ENCODE measurements at places on chromosomes 3 and 15.

DNA sequence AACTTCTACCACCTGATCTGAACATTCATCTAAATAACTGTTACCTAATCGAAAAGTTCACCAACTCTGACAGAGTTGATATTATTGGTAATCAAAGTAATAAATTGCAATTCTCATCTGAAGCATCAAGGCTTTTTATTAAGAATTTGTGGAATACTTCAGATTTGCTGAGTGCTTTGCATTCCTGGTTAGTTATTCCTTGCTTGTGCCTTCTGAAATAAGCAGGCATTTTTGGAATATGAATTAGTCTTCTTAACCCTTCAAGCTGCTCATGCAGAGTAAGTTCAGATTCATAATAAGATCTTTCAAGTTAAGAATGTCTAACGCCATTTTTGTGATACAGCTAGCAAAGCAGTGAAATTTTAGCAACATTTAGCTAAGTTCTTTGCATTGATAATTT lies 188.5 kb downstream of the ALCAM start:
- no peak for DNase-seq

- no peak for DNase-seq
Observed at GRCh38 chr15:80739919-80740318, 39.3 kb upstream of the CEMIP start.

DNA sequence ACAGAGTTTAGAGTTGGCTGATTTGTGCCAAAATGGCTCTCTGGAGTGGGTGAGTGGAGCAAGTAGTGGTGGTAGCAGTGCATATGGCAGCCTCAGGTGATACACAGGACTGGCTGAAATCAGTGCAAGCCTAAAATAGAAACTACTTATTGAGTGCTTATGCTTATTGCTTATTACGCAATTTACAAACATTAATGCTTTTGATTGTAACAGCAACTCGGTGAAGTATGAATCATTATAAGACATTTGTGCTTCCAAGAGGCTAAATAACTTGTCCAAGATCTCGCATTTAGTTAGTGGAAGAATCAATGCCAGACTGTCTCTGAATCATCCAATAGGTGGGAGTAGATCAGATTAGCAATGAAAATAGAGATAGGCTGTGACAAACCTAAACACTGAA lies 353.8 kb downstream of the NAALADL2 start:
- DNase-seq = no peak

- DNase-seq = no peak
Observed at GRCh38 chr3:9206287-9206686, 43.2 kb downstream of the SRGAP3 start.

DNA sequence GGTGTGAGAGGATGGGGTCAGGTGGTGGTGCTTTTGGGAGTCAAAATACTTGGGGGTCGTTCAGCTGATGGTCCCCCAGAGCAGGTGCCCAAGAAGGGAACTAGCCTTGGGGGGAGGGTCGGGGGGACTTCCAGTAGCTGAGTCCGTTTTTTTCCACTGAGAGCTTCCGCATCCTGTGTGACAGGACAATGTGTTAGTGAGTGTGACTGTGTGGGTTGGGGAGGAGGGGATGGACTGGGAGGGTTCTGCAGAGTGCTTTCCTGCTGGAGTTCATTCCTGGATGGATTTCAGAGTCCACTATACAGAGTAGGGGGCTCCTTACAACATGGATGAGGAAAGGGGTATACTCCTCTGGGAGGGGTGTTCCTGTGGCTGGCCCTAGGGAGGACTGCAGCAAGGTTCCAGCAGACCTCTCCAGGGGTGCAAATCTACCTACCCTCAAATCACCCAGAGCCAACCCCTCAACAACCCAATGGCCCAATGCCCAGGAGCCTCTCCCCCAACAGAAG lies 601 bp upstream of the HYAL2 start:
- no peak for DNase-seq

DNA sequence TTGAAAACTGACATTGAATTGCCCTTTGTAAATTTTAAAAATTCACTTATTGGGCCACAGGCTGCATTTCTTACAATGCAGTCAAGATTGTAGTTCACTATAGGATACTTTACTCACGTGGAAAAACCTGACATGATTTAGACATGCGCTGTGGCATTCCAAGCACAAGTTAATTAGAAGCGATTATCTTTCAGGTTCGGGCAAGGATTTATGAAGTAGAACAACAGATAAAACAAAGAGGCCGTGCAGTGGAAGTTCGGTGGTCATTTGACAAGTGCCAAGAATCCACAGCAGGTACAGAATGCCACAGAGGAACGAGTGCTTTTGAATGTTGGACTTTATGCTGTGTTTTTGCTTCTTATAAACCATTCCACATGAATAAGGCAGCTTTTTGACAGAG lies 37.8 kb downstream of the GPR171 start:
- DNase-seq = no peak

DNA sequence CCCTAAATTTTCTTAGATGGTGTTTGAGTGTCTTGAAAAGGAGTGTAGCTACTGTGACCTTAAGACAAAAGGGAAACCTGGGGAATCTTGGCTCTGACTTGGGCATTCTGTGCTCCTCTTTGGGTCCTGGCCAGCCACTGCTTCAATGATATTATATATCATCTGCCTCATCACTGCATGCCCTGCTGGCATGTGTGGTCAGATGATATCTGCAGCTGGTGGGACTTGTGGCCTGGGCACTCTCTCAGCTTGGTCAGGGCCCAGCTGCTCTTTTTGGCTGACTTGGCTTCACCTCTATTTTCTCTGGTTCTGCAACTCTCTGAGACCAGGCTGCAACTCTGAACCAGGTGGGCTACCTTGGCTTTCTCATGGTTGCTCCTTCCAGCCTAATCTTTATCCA lies 446.1 kb upstream of the RARB start:
- no peak for DNase-seq

- DNase-seq = no peak
Observed at GRCh38 chr15:92033723-92034122, 180.2 kb downstream of the SLCO3A1 start.

GRCh38 chr3:45084361-45084760 lies 58.3 kb downstream of the CLEC3B start:
- DNase-seq = no peak

- DNase-seq = no peak
Observed at GRCh38 chr3:158105710-158106253, 438 bp downstream of the SHOX2 start.
